ENCODE measurements at places on chromosomes 2 and 18. TPM values are rescaled to one million over a fixed set of nuclear protein-coding genes. Genes with fewer than 3 reads are reported as not detected.

Gene ZNF396
- total RNA-seq: 3.0 TPM

Gene ACMSD
- not detected for total RNA-seq

Gene SP9
- total RNA-seq: not detected

Gene TSGA10
- total RNA-seq: 7.6 TPM

Gene CRYGC
- total RNA-seq: not detected

Gene TUBA3E
- not detected for total RNA-seq
